ENCODE measurements at places on chromosomes 6 and 20.

DNA sequence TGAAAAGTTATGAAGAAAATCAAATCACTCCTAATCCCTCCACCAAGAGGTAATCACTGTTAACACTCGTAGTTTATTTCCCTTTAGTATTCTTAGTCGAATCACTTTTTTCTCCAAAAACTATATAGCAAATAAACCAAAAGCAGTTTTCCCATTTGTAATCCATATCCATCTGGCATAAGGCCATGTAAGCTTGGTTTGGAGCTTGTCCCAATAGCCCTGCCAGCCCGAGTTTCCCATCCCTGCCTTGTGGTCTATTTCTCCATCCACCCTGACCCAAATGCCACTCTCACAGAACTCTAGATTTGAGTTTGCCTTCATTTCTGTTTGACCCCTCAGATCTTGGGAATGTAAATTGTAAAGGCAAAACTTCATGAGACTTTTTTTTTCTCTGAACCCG lies 71.8 kb upstream of the DSP start:
- no peak for DNase-seq

DNA sequence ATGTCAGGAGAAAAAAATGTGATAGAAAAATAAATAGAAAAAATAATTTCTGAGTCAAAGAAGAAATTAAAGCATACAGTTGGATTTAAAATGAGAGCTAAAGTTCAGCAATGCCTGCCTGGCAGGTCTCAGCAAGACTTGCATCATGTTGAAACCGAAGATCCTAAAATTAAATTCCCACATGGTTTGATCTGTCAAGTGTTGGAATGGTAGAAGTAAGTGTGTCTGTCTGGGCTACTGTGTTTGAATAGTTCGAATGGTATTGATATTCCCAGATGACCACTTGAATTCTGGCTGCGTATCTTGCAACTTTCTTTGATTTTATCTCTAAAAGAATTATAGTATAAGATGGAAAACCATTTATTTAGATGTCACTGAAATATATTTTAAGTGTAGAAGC lies 1349.6 kb downstream of the EPHA7 start:
- no peak for DNase-seq

GRCh38 chr6:93858213-93858612 lies 438.9 kb upstream of the EPHA7 start:
- DNase-seq, result no peak

DNA sequence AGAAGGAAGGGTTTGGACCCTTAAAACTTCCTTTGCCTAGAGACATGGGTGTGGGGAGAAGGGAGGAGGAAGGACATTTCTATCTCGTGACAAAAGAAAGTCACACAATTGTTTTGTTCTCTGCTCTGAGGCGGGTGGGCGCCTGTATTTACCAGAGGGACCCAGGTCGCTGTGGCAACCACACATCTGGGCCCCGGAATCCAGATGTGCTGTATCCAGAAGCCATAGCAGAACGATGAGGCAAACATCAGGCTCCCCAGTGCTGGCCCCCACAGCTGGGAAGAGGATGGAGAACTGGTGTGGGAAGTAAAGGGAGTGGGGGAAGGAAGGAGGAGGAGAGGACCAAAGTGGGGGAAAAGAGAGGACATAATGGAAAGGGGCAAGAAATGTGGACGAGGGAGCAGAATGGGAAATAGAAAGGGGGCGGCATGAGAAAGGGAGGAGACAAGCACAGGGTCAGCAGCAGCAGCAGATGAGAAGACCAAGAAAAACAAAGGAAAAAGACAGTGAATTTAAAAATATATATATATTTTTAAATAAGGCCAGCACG lies 3.4 kb upstream of the TNXB start:
- DNase-seq, result no peak

GRCh38 chr20:43506238-43506637 lies 1.3 kb upstream of the L3MBTL1 start:
- no peak for DNase-seq

GRCh38 chr6:168726312-168726856 lies 285.4 kb downstream of the SMOC2 start:
- DNase-seq, result no peak

- no peak for DNase-seq
Measured at GRCh38 chr6:157292202-157292601, 31.1 kb downstream of the TMEM242 start.
